Eye (tissue), 1 donor: ENCODE measurements at places on chromosomes 7 and 10.
A peak's percentile ranks its signal among the peaks of the same experiment; 100 is the strongest.

GRCh38 chr7:124996778-124997177 lies 67.2 kb upstream of the POT1 start:
- DNase-seq = no peak

DNA sequence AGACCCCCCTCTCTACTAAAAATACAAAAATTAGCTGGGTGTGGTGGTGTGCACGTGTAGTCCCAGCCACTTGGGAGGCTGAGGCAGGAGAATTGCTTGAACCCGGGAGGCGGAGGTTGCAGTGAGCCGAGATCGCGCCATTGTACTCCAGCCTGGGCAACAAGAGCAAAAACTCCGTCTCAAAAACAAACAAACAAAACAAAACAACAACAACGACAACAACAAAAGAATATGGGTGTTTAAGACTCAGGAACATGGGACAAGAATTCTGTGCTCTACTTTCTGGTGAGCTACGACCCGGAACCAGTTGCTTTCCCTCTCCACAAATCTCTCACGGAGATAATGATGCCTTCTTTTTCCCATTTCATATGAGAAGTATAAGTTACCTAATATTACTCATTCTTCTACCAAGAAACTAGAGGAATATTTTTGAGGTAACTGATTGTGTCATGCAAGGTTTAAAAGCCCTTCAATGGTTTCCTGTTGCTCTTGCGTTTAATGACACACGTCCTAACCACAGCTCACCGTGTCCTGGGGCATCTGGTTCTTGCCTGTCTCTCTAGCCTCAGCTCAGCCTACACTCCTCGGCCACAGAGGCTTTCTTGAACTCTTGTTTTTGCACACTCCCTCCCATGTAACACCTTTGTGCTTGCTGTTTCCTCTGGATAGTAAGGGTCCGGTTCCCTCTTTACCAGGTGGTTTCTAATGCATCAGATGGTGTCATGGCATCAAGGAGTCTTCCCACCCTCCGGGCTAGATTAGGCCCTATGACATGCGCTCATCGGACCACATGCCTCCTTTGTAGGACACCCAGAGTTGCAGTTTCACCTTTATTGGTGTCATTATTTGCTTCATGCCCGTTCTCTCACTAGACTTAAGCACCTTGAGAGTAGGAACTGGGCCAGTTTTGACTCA lies 67.5 kb downstream of the PFKFB3 start:
- DNase-seq = no peak

DNA sequence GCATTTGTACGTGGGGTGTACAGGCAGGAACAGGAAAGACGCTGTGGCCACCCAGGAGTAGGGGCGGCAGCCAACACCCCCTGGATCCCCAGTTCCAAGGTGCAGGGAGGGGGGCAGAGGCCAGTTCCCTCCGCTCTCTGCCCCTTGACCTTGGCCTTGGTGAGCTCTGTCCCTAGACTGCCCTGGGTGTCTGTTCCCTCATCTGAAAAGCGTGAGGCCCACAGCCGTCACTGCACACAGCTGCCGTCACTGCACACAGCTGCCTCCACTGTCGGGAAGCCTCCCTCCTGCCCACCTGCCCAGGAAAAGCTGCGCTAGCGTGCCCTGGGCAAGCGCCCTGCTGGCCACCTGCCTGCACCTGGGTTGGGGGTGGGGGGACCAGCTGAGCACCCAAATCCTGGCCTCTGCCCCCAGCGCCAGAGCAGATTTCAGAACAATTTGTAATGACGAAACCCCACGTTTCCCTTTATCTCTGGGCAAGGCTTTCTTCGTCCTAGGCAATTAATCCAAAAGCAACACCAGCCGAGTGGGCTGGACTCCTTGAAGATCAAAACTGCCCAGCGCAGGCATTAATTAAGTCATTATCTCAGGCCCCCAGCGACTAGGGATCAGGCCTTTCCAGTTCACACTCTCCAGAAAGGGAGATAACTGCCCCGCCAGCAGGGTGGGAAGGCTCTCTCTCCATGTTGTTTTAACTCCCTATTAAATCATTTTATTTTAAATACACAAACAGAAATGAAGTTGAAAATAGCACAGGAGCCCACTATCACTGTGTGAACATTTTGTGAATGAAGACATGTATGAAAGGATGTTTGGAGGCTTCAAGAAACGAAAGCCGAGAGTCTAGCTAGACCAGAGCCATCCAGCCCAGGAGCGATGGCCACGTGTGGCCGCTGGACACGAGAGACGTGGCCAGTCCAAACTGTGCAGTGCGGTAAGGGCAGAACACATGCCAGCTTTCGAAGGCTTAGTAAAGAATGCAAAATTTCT lies 4.0 kb upstream of the PDGFA start:
- DNase-seq = peak; percentile 50

- no peak for DNase-seq
Observed at GRCh38 chr10:82922046-82922445, 1047.1 kb downstream of the NRG3 start.

GRCh38 chr10:1515121-1515779 lies 222.1 kb downstream of the ADARB2 start:
- no peak for DNase-seq

- no peak for DNase-seq
Observed at GRCh38 chr10:86194684-86195083, 171.9 kb downstream of the GRID1 start.

GRCh38 chr7:102891693-102892261 lies 21.0 kb upstream of the LRRC17 start:
- no peak for DNase-seq

DNA sequence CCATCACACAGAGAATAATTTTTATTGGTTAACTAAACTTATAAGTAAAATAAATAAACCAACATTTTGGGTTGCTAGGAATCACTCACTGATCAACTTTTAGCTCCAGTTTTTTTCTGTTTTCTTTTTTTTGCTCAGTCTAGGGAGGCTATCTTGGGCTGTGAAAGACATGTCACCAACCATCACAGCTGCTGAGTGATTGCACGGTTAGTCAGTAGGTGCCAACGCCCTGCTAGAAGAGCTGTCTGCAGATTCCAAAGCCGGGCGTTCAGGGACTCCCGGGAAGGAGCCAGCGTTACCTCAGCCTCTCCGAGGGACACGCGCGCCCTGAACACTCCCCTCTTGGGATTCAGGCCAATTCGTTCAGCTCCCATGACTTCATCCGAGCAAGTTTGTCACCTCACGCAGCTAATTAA lies 604 bp upstream of the STAM start:
- no peak for DNase-seq

DNA sequence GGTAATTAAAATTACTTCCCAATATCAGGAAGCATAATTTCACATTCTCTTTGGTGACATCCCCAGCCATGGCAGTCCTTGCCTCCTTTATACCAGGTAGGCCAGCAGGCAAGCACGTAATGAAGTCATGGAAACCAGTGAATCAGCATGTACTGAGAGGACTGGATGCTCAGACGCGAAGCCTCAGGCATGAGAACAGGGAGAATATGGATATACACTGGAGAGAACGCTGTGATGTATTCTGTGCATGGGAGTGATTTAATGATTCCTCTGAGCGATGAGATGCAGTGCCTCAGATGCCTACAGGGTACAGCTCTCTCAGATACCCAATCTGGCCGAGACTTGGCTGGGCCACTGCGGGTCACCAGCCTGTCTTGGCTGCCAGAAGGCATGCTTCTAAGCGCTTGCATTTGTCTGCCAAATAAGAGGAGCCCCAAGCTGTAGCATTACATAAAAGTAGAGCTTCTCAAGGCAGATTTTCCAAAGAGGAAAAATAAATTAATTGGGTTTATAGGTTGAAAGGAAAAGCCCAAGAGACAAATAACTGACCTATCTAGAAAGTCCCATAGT lies 238.1 kb downstream of the RELN start:
- DNase-seq = no peak

DNA sequence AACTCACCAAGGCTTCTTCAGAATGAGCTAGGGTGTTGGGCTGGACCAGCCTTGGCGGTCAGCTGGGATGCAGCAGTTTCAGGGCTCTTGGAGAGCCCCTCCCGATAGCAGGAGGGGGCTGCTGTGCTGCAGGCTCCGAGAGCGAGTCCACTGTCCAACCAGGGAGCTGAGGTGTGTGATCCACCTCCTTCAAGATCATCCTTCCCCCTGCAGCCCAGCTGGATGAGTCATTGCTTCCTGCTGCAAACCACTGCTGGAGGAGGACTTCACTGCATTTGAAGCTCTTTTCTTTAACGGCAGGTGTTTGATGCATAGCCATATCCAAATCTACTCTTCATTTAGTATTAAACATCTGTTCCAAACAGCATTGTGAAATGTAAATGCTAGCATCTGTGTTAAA lies 54.2 kb upstream of the EBF3 start:
- DNase-seq = no peak

- DNase-seq = peak; percentile 44
Observed at GRCh38 chr10:4266416-4267085, 481.5 kb upstream of the KLF6 start.
